ENCODE measurements at places on chromosomes 7 and 10. TPM values are rescaled to one million over a fixed set of nuclear protein-coding genes. Genes with fewer than 3 reads are reported as not detected.

The AEBP1 gene
- 65.0 TPM for total RNA-seq

The HERC4 gene
- total RNA-seq = 56.9 TPM

The SLC29A4 gene
- total RNA-seq = 8.2 TPM

The MMRN2 gene
- 0.27 TPM for total RNA-seq

The SP8 gene
- 0.70 TPM for total RNA-seq

DNA sequence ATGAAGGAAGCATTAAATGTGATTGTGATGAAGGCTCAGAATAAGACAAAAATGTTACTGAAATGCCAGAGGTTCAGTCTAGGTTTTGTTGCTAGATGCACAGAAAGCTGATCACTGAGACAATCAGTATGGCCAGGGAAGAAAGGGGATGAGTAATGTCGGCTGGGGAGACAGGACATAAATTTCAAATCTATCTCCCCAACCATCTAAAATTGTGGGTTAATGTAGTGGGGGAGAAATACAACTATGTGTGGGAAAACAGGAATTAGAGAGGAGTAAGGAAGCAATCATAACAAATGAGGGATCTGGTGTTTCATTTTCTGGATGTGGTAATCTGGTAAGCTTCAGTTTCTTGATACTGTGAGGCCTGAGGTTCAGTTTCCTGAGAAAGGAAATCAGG, 1111.0 kb downstream of the XPNPEP1 start:
- no peaks in the 10 kb centered on the region for H3K27me3 ChIP-seq
- no peak overlapping the region for H3K27ac ChIP-seq
- no peak overlapping the region for H3K4me3 ChIP-seq
- no peaks in the 10 kb centered on the region for H3K36me3 ChIP-seq

DNA sequence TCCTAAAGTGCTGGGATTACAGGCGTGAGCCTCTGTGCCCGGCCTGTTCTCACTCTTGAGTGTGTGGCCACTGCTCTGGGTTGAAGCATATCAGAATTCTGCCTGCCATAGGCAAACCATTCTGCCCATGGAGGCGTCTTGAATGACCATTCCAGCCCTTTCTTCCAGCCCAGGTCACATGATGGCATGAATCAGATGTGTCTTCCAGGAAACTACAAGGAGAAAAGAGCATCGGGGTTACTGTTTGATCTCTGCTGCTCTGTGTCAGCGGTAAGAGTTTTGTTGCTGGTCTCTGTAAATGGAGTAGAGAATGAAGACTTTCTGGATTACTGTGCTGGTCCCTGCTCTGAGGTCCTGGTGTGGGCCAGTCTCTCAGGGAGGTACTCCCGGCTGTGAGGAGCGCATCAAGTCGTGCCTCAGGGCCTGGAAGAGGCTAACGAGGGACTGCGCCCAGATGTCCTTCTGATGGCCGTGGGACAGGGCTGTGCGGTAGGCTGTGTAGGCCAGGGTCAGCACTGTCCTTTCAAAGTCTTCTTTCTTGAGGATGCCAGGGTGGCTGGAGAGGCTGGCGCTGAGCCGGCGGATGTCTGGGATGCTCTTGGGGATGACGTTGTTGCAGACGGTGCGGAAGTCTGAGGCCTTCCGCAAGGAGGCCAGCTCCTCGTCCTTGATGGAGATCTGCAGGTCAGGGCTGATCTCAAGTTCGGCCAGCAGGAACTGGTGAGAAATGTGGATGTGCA, 5.8 kb upstream of the SLC13A4 start:
- H3K27ac ChIP-seq = no peak overlapping the region
- H3K4me1 ChIP-seq = no peaks in the 10 kb centered on the region
- H3K27me3 ChIP-seq = no peaks in the 10 kb centered on the region
- no peak overlapping the region for H3K4me3 ChIP-seq

DNA sequence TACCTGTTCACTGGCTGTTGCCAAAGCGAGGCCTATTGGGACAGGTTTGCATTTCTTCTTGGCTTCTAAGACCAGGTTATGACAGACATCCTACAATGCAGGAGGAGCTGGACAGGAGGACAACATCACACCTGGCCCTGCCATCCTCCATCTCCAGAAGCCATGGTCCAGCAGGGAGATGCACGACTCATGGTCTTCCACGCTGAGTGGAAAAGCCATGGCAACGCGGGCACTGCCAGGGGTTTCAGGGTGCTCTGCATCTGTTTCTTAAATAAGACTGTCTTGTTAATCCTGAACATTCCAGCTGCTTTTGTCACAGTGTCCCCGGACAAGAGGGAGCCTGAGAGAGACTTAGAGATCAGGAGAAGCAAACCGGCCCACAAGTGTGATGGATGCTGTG, 40.3 kb downstream of the CLRN3 start:
- no peak overlapping the region for H3K27ac ChIP-seq
- H3K4me3 ChIP-seq = no peak overlapping the region
- H3K27me3 ChIP-seq = peaks cover 4% of the 10 kb centered on the region
- DNase-seq = no peak
- H3K4me1 ChIP-seq = no peaks in the 10 kb centered on the region

DNA sequence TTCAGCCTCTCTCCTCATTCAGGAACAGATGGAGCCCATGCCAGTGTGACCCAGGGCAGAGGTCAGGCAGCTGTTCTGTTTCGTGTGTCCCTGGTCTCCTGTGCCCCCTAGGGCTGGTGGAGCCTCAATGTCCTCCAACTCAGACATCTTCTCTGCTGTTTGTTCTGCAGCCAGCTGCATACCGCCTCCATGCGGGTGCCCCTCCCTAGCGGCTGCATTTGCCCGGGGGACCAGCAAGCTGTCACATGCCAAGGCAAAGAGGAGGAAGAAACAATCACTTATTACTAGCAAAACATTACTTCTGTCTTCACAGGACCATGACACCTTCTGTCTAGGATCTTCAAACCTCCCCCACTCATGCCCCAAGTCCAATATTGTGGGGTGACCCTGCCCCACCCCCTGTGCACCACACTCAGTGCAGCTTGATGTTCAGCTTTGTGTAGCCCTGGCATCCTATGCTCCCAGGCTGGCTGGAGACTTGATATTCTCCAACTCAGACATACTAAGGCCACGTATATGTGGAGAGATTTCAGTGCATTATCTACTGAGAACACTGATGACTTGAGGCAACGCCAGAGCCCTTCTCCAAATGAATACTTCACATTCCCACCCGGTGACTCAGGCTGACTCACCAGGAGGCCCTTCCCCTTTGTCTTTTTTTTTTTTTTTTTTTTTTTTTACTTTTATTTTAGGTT, 188.9 kb downstream of the SKIDA1 start:
- H3K4me1 ChIP-seq = peaks cover 16% of the 10 kb centered on the region
- peak; percentile 96 for DNase-seq
- peak overlapping the region; percentile 27 for H3K4me3 ChIP-seq
- H3K36me3 ChIP-seq = no peaks in the 10 kb centered on the region
- no peaks in the 10 kb centered on the region for H3K27me3 ChIP-seq
- peak overlapping the region; percentile 75 for H3K27ac ChIP-seq
